ENCODE measurements at places on chromosomes 1 and 21.

DNA sequence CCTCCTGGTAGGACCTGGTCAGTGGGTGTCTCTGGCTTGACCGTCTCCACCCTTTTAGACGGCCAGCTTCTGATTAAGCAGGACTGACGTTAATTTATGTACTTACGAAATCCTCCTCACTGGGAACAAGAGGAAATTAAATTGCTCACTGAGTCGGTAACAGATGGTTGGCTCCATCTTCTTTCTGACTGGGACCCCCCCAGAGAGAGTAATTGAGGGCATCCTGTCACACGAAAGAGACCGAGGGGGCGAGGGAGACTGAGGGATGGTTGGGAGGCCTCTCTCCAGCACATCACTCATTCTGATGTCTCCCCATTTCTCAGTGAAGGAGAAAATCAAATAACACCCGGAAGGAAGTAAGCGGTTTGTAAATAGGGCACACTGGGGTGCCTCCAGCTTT lies 104.8 kb downstream of the OMA1 start:
- no peak for DNase-seq

GRCh38 chr1:54606096-54606989 lies 17.0 kb downstream of the FAM151A start:
- no peak for DNase-seq

GRCh38 chr1:152515434-152515783 lies 1.1 kb downstream of the CRCT1 start:
- no peak for DNase-seq

DNA sequence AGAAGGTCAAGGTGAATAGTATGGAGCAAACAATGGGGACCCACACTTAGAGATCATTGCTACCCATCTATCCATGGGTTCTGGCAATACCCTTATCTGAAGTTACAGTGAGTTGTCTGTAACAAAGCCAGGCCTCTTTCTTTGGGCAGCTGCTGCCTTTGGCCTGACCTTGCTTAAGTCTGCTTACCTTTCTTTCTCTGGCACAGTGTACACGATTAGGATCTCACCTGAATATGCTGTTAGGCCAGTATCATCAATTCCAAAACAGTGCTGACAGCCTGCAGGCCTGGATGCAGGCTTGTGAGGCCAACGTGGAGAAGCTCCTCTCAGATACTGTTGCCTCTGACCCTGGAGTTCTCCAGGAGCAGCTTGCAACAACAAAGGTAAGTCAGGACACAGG lies 132.9 kb upstream of the BMP8A start:
- DNase-seq = no peak

- DNase-seq = no peak
These were observed 819.3 kb downstream of the BRINP3 start for GRCh38 chr1:189658381-189658780.

GRCh38 chr1:98388441-98388840 lies 273.1 kb upstream of the SNX7 start:
- DNase-seq = no peak

DNA sequence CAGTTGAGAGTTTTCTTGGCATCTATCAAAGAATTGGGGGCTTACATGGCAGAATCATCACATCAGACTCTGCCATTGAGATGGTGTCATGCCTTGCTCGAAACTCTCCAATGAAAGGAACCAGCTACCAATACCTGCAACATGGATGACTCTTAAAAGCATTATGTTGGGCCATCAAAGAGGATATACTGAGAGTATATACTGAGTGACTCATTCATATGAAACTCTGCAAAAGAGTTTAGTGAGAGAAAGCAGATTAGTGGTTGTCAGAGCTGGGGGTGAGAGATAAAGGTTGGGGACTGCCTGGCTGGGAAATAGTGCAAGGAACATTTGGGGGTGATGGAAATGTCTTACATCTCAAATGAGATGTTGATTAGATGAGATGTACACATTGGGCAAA lies 14.7 kb upstream of the HMGB4 start:
- no peak for DNase-seq

DNA sequence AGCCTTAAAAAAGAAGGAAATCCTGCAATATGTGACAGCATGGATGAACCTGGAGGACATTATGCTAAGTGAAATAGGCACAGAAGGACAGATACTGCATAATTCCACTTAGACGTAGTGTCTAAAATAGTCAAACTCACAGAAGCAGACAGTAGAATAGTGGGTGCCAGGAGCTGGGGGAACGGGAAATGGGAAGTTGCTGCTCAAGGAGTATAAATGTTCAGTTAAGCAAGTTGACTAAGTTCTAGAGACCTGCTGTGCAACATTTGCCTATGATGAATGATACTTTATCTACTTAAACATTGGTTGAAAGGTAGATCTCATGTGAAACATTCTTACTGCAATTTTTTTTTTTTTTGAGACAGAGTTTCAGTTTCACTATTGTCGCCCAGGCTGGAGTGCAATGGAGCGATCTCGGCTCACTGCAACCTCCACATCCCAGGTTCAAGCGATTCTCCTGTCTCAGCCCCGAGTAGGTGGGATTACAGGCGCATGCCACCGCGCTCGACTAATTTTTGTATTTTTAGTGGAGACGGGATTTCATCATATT lies 197.8 kb downstream of the HIVEP3 start:
- DNase-seq = no peak

DNA sequence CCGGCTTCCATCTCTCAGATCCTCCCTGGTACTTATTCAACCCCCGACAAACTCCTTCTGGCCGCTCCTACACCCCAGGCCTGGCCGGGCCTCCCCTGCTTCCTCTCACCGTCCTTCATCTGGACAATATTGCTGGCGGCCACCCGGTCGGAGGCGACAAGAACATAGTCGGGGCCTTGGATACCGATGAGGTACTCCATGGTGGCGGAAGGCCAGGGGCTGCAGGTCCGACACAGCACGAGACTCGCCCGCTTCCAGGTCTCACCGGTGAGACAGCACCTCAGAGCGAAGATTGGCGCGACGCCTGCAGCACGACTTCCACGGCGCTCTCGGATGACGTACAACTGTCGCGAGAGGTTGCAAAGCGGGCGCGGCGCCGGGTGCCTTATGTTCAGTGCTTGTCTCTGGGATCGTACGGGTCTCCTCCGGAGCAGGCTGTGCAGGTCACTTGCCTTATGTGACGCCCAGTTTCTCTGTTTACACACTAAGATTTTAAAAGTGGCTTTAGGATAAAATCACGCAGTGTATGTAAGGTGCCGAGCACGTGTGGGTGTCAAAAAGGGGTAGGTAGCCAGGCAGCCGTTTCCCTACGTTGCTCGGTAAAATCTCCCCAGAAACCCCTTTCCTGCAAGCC lies at the start of gene PSMB2:
Gene PSMB2, minus strand, starts transcription at position 294 of the 634 bp plus-strand sequence. Its CDS starts 94 bp downstream, at position 200.
- DNase-seq = peak; percentile 97

DNA sequence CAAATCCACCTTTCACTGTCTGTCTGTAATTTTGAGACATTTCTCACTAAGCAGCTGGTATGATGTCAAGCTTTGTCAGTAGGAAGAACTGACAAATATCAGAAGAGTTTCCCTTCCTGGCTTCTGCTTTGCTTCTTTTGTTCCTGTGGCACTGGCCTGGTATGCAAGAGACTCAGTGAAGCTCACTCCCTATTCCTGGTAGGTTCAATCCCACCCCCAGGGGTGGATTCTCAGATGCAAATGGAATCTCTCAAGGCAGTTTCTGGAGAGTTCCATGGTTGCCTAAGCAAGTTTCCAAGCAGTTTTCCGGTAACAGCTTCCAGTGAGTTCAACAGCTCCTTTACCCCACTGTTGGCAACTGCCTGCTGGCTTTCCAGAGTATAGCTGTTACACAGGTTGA lies 683.4 kb downstream of the PTPRC start:
- no peak for DNase-seq

DNA sequence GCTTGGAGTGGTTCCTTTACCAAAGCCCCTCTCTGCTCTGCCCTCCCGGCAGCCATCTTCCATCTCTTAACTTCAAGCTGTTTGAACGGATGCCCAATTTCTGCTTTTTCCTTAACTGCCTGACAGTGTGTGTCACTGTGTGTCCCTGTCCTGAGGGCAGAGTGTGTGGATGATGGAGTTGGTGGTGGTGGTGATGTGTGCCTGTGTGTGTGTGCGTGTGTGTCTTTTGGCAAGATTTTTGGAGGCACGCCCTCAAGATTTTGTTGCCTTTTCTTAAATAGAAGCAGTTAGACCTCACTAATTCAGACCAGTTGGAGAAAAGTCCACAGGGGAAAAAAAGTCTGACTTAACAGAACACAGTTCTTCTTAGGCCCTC lies 30.3 kb downstream of the SERTAD4 start:
- no peak for DNase-seq

GRCh38 chr1:39485046-39485803 lies 6.2 kb upstream of the BMP8A start:
- DNase-seq = no peak

- DNase-seq = no peak
These were observed 67.3 kb downstream of the RHOU start for GRCh38 chr1:228802386-228803220.

- no peak for DNase-seq
These were observed 21.4 kb upstream of the ALDH4A1 start for GRCh38 chr1:18923756-18924211.

GRCh38 chr1:60133848-60134247 lies 60.3 kb upstream of the C1orf87 start:
- no peak for DNase-seq

DNA sequence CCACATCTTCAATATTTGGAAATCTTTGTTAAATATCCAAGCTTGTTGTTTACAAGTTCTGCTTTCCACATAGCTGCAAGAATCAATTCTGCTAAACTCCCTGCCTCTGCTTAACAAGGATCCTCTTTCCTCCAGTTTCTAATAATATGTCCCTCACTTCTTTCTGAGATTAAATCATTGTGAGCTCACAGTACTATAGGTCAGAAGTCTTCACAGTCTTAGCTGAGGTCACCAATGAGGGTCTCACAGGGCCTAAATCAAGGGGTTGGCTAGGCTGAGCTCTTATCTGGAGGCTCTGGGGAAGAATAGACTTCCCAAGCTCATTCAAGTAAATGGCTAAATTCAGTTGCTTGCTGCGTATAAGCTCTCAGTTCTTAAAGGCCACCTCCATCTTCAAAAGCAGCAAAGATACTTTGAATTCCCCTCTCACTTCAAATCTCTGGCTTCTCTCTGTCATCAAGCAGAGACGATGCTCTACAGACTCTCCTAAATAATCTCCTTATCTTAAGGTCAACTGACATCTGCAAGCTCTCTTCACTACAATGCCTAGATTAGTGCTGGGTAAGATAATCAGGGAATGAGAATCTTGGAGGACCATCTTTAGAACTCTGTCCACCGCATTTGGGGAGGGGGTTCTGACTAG lies 175.3 kb downstream of the PLPPR4 start:
- no peak for DNase-seq

DNA sequence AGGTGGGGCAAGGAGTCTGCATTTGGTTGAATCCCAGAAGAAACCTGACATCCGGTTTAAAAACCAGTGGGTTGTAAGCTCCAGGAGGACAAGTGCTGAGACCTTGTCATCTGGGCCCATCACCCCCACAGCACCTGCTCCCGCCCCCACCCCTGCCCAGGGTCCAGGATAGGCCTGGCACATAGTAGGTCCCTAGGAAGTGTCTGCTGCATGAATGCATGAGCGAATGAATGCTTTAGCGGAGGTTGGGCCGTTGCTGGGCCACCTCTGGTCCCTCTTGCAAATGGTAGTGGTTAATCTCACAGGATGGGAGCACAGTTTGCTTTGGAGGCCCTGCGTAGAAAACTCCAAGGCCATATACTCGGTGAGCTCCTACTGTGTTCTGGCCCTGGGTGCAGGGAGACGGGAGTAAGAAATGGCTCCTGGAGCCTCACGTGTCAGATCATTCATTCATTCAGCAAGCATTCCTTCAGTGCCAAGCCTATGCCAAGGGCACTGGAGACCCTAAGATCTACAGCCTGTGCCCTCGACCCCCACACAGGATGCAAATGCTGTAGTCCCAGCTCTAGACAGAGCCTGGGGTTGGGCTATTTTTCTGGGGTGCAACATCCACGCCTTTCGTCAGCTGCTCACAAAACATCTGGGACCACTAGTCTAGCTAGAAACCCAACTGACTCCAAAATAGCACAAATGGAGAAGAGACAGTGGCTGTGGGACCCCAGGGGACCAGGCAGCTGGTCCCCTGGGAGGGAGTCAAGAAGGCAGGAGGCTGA lies 28.9 kb downstream of the EPHA2 start:
- DNase-seq = no peak

GRCh38 chr1:34476371-34476770 lies 278.5 kb upstream of the GJB5 start:
- no peak for DNase-seq

DNA sequence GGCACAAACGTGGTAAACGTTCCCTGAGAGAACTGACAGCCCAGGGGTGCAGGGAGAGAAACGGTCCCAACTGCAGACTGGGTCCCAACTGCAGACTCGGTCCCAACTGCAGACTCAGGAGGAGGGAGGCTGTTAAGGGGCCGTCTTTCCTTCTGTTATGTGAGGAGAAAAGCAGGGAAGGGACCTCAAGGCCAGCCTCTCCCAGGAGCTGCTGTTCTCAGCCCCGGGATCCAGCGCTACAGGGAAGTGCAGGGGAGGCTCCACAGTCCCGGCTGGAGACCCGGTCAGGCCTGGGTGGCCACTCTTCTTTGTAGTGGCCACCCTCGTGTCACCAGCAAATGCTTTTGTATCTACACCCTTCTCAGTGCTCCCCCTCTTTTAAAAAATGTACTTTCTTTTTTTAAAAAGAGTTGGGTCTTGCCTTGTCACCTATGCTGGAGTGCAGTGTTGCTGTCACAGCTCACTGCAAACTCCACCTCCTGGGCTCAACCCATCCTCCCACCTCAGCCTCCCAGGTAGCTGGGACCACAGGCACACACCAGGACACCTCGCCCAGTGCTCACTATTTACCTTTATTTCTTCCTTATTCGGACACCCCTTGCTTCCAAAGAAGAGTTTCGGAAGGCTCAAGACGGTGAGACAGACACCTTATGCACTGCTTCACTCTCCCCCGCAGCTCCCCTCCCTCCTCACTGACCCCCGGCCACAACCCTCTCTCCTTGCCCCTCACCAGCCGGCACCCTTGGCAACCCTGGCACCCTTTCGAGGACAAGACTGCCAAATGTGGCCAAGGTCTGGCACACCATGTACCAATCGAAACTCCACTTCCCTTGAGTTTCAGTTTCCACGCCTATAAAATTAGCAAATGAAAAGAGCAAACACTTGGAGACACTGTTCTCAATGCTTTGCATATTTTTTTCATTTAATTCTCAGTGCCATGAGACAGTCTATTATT lies 21.8 kb downstream of the CAPN2 start:
- no peak for DNase-seq

DNA sequence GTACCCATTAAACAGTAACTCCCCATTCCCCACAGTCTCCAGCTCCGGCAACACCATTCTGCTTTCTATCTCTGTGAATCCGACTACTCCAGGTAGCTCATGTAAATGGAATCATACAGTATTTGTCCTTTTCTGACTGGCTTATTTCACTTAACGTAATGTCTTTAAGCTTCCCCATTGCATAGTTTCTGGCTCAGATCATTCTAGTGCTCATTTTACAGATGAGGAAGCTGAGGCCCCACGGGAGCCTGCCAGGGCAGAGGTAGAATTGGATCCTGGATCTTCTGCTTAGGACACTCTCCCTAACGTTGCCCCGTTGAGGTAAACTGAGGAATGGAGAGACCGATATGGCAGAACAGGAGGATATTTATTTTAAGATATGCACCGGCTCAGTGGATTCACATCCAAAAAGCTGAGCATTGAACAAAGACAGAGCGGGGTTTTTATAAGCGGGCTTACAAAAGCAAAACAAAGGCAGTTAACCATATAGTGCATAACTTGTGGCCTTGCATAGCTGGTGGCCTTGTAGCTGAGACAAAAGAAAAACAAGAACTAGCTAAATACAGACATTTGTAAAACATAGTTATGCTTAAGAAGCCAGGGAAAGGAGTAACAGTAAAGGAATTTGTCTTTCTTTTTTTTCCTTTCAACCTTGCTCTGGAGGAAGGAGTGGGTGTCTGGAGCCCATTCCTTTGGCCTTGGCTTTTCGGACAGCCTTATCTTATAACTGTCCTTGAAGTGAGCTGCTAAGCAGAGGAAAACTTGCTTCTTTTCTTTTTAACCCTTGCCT lies 15.3 kb upstream of the KLHDC8A start:
- DNase-seq = no peak

All from activated CD4-positive, alpha-beta T cell treated with anti-CD3 and anti-CD28 coated beads, Interleukin-2, amount 50 U/mL, for 4 hours (primary cell).